ENCODE measurements at places on chromosomes 7 and 10.

DNA sequence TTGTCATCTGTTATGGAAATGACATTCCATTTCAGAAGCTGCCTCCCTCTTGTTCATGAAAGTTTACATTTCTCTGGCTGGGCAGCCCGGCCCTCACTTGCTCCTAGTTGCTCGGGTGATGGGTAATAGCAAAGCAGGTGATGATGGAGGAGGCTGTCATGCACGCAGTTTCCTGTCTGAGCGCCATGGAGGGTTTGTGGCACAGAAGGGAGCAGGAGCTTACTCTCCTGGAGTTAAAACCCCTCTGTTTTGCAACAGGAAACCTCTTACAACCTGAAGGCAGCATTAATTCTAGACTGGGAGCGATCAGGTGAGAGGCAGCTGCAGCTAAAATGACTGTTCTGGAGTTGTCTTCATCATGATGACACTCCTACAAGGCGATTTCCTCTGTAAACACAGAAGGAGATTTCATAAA lies 34.1 kb upstream of the MKI67 start:
- DNase-seq: no peak

- no peak for DNase-seq
Observed at GRCh38 chr10:117311261-117311660, 64.0 kb downstream of the PDZD8 start.

GRCh38 chr7:134636008-134636449 lies 10.6 kb upstream of the BPGM start:
- DNase-seq: no peak

- DNase-seq: no peak
Observed at GRCh38 chr7:26978146-26978545, 113.8 kb upstream of the SKAP2 start.

- no peak for DNase-seq
Observed at GRCh38 chr7:129782818-129783583, 169.8 kb downstream of the UBE2H start.

GRCh38 chr7:36103837-36104561 lies 49.1 kb upstream of the EEPD1 start:
- no peak for DNase-seq

- DNase-seq: no peak
Observed at GRCh38 chr10:48940958-48941357, 1.3 kb upstream of the LRRC18 start.

DNA sequence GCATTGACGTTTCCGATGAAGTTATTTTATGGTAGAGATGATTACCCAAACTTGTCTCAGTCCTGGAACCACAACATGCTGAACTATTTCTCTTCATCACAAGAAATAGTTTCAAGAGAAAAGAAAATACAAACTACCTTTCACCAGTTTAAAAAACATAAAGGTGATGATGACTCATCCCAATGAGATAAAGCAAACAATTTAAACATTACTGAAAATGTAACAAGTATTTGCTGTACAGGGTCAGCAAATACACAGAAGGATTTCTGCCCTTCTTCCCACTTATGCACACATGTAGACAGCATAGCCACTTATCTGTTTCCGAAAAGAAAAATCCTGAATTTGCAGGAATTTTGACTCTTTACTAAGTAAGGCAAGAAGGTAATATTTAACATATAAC lies 50.8 kb downstream of the RHOBTB1 start:
- DNase-seq: no peak

All from activated CD4-positive, alpha-beta T cell treated with anti-CD3 and anti-CD28 coated beads, Interleukin-2, amount 50 U/mL, for 4 hours (primary cell).